ENCODE measurements at places on chromosomes 13 and 19. TPM values are rescaled to one million over a fixed set of nuclear protein-coding genes. Genes with fewer than 3 reads are reported as not detected.

- no peak overlapping the region for H3K4me3 ChIP-seq
- H3K4me1 ChIP-seq: no peaks in the 10 kb centered on the region
- DNase-seq: no peak
- no peak overlapping the region for H3K27ac ChIP-seq
- H3K36me3 ChIP-seq: peaks cover 18% of the 10 kb centered on the region
- H3K27me3 ChIP-seq: no peaks in the 10 kb centered on the region
Measured at GRCh38 chr19:47357788-47358680, 8.9 kb downstream of the DHX34 start.

- H3K4me1 ChIP-seq: no peaks in the 10 kb centered on the region
- no peaks in the 10 kb centered on the region for H3K36me3 ChIP-seq
- no peak overlapping the region for H3K4me3 ChIP-seq
- no peaks in the 10 kb centered on the region for H3K27me3 ChIP-seq
- H3K27ac ChIP-seq: no peak overlapping the region
Measured at GRCh38 chr13:109880371-109881346, 94.3 kb upstream of the IRS2 start.

The OXGR1 gene
- not detected for total RNA-seq

The LYPD3 gene
- not detected for total RNA-seq

DNA sequence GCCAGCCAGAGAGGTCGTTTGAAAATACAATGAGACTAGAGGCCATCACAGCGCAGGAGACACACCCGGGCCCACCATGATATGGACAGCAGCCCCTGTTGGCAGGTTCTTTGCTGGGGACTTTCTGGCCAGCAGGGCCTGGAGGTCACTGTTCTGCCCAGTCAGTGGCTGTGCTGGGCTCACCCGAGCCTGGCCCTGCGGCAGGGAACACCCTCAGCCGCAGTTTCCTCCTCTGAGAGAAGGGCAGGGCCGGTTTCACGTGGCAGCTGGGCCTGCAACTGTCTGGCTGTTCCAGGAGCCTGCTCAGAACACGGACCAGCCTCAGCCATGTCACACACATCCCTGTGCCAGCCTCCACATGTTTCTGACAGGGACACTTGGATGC, 39.4 kb downstream of the ADPRHL1 start:
- H3K36me3 ChIP-seq: no peaks in the 10 kb centered on the region
- H3K4me3 ChIP-seq: no peak overlapping the region
- DNase-seq: no peak
- H3K27me3 ChIP-seq: no peaks in the 10 kb centered on the region
- H3K27ac ChIP-seq: no peak overlapping the region

- H3K4me1 ChIP-seq: peaks cover 16% of the 10 kb centered on the region
- DNase-seq: no peak
- no peak overlapping the region for H3K27ac ChIP-seq
- H3K4me3 ChIP-seq: no peak overlapping the region
Measured at GRCh38 chr13:75507027-75508001, 25.3 kb upstream of the TBC1D4 start.

DNA sequence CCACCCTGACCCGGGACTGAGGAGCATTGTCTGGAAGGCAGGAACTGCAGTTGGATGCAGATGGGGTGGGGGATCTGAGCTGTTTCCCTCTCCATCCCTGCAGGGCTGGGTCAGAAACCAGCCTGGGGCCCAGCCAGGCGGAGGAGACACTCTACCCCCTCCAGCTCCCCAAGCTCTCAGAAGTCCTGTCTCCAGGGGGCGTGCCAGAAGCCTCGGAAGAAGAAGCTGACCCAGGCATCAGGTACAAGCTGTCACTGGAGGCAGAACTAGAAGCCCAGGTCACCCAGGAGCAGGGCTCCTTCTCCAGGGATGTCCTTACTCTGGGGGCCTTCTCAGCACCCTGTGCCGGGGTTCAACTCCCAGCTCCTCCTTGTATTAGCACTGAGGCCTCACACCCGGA, 15.5 kb downstream of the SIX5 start:
- H3K4me3 ChIP-seq: no peak overlapping the region
- no peak for DNase-seq
- no peaks in the 10 kb centered on the region for H3K27me3 ChIP-seq
- H3K36me3 ChIP-seq: no peaks in the 10 kb centered on the region

DNA sequence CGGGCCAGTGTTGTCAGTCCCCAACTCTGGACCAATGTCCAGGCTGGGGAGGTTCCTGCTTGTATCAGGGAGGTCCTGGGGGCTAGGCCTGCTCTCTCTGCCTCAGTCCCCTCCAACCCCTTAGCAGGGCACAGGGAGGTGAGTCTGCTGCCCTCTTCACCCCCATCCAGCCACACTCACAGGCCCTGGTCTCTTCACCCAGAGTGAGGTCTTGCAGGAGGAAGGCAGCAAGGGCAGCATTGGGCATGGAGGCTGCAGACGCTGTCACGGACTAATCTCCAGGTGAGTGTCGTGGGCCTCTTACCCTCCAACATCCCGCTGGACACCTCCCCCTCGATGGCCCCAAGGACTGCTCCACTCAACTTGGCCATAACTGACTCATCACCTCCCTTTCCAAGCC, 11.9 kb upstream of the SIGLEC11 start:
- no peak overlapping the region for H3K27ac ChIP-seq
- H3K4me1 ChIP-seq: no peaks in the 10 kb centered on the region
- H3K4me3 ChIP-seq: no peak overlapping the region
- H3K27me3 ChIP-seq: no peaks in the 10 kb centered on the region
- H3K36me3 ChIP-seq: no peaks in the 10 kb centered on the region

The HIPK4 gene
- 0.13 TPM for total RNA-seq

DNA sequence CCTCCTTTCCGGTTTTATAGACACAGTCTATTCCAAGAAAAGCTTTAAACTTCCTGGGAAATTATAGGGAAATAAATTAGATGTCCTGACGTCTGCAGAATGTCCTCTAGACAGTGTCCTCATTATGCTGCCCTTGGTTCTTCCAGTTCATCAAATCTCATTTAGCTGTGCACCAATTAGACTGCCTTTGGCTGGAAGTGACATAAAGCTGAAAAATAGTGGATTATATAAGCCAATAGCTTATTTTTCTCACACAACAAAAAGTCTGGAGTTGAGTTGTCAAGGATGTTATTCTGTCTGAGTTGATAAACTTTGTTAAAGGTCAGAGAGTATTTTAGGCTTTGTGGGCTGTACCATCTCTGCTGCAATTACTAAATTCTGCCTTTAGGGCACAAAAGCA, 314.8 kb upstream of the TMTC4 start:
- H3K4me3 ChIP-seq: no peak overlapping the region
- DNase-seq: no peak
- no peaks in the 10 kb centered on the region for H3K36me3 ChIP-seq
- H3K4me1 ChIP-seq: no peaks in the 10 kb centered on the region

The PRRG2 gene
- 0.82 TPM for total RNA-seq

The TEX101 gene
- not detected for total RNA-seq

Data from GM12878 (cell line).